ENCODE measurements at places on chromosomes 7 and 10. TPM values are rescaled to one million over a fixed set of nuclear protein-coding genes. Genes with fewer than 3 reads are reported as not detected.

Gene UNC5B
- not detected for total RNA-seq

Gene COBL
- total RNA-seq, result not detected

Gene C10orf143
- 2.7 TPM for total RNA-seq

Gene PLXNA4
- 1.6 TPM for total RNA-seq

Gene CYP2C8
- not detected for total RNA-seq

Gene ARHGEF35
- 2.6 TPM for total RNA-seq

Gene SPDYE16
- total RNA-seq, result 0.52 TPM

Gene UCMA
- total RNA-seq, result not detected

Gene NOS3
- 10.8 TPM for total RNA-seq

Gene DENND2A
- total RNA-seq, result not detected

Gene ITPRID1
- not detected for total RNA-seq

Gene SFRP4
- total RNA-seq, result not detected

Gene GTPBP4
- 66.1 TPM for total RNA-seq

Gene SMO
- not detected for total RNA-seq

Gene HOXA6
- not detected for total RNA-seq

Gene ANKRD61
- 0.38 TPM for total RNA-seq

Gene MACROH2A2
- total RNA-seq, result 6.3 TPM

Gene HMX2
- not detected for total RNA-seq

Gene OPN4
- total RNA-seq, result not detected

Gene SRRM3
- total RNA-seq, result not detected

Gene RAB19
- 7.3 TPM for total RNA-seq

Gene HOXA9
- total RNA-seq, result not detected

Gene FAM13C
- total RNA-seq, result not detected

Gene TBC1D12
- total RNA-seq, result 0.96 TPM

Gene CYP3A4
- total RNA-seq, result not detected

Gene GPAM
- total RNA-seq, result 5.1 TPM

Gene LDB3
- total RNA-seq, result 0.23 TPM

Gene STRIP2
- 19.0 TPM for total RNA-seq

Gene TMEM236
- 0.12 TPM for total RNA-seq

Gene INSYN2A
- not detected for total RNA-seq

Gene ANKMY2
- total RNA-seq, result 11.5 TPM

Gene FRMPD2
- not detected for total RNA-seq

Gene RBM20
- total RNA-seq, result 0.06 TPM

Gene CLDN15
- 21.6 TPM for total RNA-seq

Measured in activated CD8-positive, alpha-beta memory T cell treated with anti-CD3 and anti-CD28 coated beads, Interleukin-2, amount 10 ng/mL, durations not matched to agents 7 days and 5 days (primary cell).